Upper lobe of right lung (tissue), 1 donor: ENCODE measurements at places on chromosomes 12 and 14.

GRCh38 chr12:172732-173161 lies 41.2 kb downstream of the SLC6A12 start:
- no peak for DNase-seq

GRCh38 chr14:54087376-54087775 lies 130.8 kb upstream of the BMP4 start:
- no peak for DNase-seq

DNA sequence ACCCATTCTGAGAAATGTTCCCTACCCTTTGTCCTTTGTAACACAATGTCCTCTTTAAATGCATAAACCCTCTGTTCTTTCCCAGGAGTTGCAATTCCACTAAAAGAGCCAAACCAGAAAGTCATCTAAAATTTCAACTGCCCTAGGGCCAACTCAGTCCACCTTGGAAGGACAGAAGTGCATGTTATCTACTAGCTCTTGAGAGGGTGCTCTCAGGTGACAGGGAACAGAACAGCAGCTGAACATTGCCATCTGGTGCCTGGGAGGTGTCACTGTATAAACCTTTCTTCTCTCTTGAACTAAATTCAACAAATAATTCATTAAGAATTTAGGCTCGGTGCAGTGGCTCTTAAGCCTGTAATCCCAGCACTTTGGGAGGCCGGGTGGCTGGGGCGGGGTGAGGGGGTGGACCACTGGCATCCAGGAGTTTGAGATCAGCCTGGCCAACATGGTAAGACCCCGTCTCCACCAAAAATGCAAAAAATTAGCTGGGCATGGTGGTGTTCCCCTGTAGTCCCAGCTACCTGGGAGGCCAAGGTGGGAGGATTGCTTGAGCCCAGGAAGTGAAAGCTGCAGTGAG lies 10.3 kb upstream of the FERMT2 start:
- peak; percentile 64 for DNase-seq

DNA sequence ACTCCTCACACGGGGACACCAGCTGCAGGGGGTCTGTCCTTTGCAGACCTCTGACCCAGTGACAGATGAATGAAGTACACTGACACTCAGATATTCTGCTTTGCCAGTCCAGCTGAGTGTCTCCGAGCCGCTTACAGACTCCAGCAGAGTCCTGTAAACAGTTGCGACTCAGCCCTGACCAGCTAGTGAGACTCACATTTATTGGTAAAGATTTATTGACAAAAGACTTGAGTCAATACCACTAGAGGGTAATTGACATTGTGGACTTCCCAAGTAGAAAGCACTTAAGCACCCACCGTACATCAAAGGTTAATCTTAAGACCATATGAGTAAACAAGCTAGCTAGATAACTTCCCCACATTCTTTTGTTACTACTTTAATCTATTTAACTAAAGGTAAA lies 9.8 kb upstream of the FKBP4 start:
- no peak for DNase-seq

GRCh38 chr14:97306760-97307246 lies 509.6 kb downstream of the VRK1 start:
- DNase-seq: no peak
